ENCODE measurements at places on chromosomes 16 and 17.

GRCh38 chr17:41678411-41678906 lies 10.2 kb upstream of the EIF1 start:
- DNase-seq = no peak

GRCh38 chr17:35809855-35810461 lies 674 bp downstream of the TAF15 start:
- DNase-seq = no peak

GRCh38 chr17:51228161-51228560 lies 31.7 kb downstream of the MBTD1 start:
- no peak for DNase-seq

DNA sequence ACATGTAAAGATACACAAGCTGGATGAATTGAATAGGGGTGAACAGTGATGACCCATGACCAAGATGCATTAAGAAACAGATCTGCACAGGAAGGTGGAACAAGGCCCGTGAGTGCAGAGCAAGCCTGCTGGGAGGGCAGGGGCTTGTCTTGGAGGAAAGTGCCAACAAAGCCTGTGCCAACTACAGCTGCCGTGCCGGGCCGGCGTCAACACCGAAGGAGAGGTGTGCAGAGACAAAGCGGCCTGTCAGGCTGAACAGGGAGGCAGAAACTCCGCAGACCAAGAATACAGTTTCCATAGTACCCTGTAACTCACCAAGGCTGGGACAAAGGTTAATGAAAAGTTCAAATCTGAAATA lies 46.7 kb downstream of the ANKRD11 start:
- DNase-seq = no peak

DNA sequence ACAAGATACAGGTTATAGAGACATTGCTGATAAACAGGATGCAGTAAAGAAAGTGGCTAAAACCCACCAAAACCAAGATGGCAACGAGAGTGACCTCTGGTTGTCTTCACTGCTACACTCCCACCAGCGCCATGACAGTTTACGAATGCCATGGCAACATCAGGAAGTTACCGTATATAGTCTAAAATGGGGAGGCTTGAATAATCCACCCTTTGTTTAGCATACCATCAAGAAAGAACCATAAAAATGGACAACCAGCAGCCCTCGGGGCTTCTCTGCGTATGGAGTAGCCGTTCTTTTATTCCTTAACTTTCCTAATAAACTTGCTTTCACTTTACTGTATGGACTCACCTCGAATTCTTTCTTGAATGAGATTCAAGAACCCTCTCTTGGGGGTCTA lies 21.7 kb upstream of the CDH13 start:
- DNase-seq = no peak

GRCh38 chr17:42116705-42117396 lies 4.3 kb downstream of the KAT2A start:
- peak; percentile 79 for DNase-seq

DNA sequence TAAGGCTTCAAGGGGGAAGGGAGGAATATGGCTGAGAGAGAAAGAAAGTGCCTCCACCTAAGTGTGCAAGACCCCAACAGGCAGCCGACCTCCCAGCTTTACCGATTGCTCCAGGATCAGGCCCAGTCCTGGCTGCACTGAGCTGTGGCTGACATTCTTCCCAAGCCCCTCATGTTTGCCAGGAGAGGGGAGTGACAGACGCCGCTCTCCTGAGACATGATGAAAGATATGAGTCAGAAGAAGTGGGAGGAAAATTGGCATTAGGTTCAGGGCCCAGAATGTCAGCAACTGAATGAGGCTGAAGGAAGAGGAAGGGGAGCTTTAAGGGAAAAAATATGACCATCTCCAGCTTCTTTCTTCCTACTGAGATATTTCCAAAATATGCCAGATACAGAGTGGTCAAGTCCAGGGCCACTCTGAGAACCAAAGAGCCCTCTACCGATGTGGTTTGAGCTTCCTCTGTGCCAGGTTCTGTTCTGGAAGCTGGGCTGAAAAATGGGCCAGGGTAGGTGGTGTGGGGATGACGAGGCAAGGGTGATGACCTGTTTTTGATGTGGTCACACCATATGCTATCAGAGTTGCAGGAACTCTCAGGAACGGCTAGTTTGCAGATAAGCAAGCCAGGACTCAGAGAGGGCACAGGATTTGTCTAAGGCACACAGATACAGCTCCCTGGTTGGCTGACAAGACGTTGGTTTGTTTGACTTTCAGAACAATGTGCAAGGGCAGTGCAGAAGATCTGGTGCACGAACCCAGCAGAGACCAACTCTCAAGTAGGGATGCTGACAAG lies 176.7 kb downstream of the SOX9 start:
- no peak for DNase-seq

DNA sequence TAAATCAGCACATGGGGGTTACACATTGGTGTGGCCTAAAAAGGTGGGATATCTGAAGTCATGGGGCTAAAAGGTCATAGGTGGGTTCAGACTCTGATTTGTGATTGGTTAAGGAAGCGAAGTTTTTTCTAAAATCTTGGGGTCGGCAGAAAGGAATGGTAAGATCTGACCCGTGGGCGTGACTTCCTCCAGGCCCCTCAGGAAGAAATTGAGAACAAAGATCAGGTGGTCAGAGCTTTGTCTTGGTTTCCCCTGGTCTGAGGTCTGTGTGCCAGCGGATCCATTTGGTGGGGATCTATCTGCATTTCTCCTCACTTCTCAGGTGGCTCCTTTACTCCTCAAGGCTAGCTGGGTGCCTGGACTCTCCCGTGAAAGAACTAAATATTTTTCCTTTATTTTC lies 302.8 kb downstream of the ABCC12 start:
- no peak for DNase-seq

DNA sequence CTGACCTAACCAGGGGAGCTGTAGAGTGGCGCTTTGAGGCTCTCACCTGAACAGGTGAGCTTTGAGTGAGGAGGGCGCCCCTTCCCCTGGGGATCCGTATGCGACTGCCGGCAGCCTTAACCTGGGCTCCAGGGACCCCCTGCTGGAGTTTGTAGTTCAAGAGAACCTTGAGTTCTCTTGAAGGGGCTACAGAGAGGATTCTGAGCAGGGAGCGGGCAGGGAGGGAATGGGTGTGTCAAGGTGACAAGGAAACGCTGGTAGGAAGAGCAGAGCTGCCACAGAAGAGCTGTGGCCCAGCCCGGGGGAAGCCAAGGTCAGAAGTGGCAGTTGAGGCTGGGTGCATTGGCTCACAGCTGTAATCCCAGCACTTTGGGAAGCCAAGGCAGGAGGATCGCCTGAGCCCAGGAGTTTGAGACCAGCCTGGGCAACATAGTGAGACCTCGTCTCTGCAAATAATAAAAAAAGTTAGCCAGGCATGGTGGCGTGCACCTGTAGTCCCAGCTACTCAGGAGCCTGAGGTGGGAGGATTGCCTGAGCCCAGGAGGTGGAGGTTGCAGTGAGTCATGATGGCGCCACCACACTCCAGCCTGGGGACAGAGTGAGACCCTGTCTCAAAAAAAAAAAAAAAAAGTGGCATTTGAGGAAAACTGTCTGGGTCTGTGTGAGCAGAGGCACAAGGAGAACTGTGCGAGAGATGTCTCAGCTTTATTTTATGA lies 1.2 kb downstream of the LLGL2 start:
- DNase-seq = no peak

- no peak for DNase-seq
Measured at GRCh38 chr16:12375046-12375740, 398.7 kb downstream of the SNX29 start.

- DNase-seq = no peak
Measured at GRCh38 chr17:21282231-21282630, 2.3 kb upstream of the MAP2K3 start.
